Motor neuron (in vitro differentiated cells): ENCODE measurements at places on chromosomes 13 and 19. TPM values are rescaled to one million over a fixed set of nuclear protein-coding genes. Genes with fewer than 3 reads are reported as not detected.

Gene SYCN
- not detected in 2 replicates for total RNA-seq

Gene DCUN1D2
- total RNA-seq = 17.6 and 21.1 TPM in 2 replicates

Gene GJB6
- total RNA-seq = 0.19 and 0.58 TPM in 2 replicates

Gene NAXD
- total RNA-seq = 38.2 and 39.4 TPM in 2 replicates

Gene MBD3L3
- 3.2 TPM in 1 of 2 replicates, not detected in the other for total RNA-seq

Gene CYP2B6
- 0.20 TPM in 1 of 2 replicates, not detected in the other for total RNA-seq

Gene ZNF83
- 87.2 and 101 TPM in 2 replicates for total RNA-seq

Gene SHC2
- total RNA-seq = 39.3 and 39.4 TPM in 2 replicates

Gene UPF3A
- total RNA-seq = 47.2 and 52.5 TPM in 2 replicates

Gene ACER1
- 0.21 TPM in 1 of 2 replicates, not detected in the other for total RNA-seq

Gene KLK14
- total RNA-seq = 0.43 and 1.2 TPM in 2 replicates

Gene LILRA5
- total RNA-seq = 0.28 and 0.49 TPM in 2 replicates

Gene LIM2
- total RNA-seq = not detected in 2 replicates

Gene MUC16
- total RNA-seq = 0.33 and 0.39 TPM in 2 replicates

Gene CRX
- total RNA-seq = 3.0 and 3.6 TPM in 2 replicates

Gene IGFL3
- total RNA-seq = not detected in 2 replicates

Gene BLOC1S3
- total RNA-seq = 3.3 and 3.5 TPM in 2 replicates

Gene NTF4
- total RNA-seq = 0.85 TPM in 1 of 2 replicates, not detected in the other

Gene CHAF1A
- total RNA-seq = 2.5 and 3.6 TPM in 2 replicates

Gene CYP2S1
- 0.45 TPM in 2 replicates for total RNA-seq

Gene RHPN2
- 62.9 and 65.7 TPM in 2 replicates for total RNA-seq

Gene FSD1
- 42.0 and 43.4 TPM in 2 replicates for total RNA-seq

Gene KLK15
- total RNA-seq = 0.18 and 0.29 TPM in 2 replicates
